ENCODE measurements at places on chromosomes 2 and 18. TPM values are rescaled to one million over a fixed set of nuclear protein-coding genes. Genes with fewer than 3 reads are reported as not detected.

GRCh38 chr2:201183365-201183727 lies 405 bp downstream of the CASP10 start:
- no peak for DNase-seq

GRCh38 chr2:118085173-118086023 lies 2.9 kb upstream of the INSIG2 start:
- DNase-seq, result no peak

DNA sequence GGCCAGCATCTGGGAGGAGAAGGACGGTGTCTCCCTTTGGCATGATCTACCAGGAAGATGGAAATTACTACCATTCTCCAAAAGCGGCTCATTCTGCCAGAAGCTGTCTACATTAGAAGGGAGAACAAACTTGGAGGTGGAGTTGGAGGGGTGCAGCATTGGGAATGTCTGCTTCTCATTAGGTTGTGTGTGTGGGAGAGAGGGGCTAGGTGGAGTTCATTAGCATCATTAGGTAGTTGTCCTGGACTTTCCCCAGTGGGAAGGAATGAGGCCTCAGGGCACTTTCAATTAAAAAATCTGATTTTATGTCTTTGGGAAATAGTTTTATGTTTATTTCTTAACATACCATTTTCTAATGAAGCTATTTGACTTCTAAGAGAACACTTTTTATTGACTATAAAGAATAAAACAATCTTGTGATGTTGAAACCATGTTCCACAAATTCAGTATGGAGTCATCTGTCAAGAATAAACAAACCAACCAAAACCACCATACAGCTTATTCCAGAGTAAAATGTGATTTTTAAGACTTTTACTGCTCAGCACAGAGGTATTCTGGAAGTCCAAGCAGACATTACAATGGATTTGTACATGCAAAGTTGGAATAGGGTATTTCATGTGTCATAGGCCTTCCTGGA lies 60.6 kb downstream of the VAPA start:
- no peak for DNase-seq

DNA sequence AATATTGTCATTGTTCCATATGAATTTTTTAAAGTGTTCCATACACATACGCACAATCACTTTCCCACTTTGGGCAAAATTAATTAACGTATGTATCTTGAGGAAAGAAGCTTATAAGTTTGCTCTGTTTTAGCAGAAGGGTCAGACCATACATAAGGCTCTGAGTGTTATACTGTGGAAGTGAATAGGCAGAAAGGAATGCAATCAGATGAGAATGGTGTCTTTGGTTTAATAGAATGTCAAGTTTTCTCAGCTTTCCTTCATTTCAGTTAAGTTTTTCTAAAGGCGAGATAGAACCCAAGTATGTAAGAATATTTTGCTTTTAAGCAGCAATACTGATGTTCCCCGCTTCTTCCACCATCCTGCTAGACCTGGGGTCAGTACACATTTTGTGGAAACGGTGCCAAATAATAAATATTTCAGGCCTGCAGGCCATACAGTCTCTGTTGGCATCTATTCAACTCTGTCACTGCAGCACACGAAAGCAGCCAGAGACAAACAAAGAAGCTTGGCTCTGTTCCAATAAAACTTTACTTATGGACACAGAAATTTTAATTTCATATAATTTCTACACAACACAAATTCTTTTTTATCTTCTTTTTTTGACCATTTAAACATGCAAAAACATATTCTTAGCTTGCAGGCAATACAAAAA lies 100.6 kb downstream of the UPP2 start:
- DNase-seq, result no peak

- DNase-seq, result no peak
Observed at GRCh38 chr2:46163804-46164528, 133.2 kb upstream of the EPAS1 start.

- DNase-seq, result no peak
Observed at GRCh38 chr2:230812033-230812432, 52.7 kb upstream of the ITM2C start.

DNA sequence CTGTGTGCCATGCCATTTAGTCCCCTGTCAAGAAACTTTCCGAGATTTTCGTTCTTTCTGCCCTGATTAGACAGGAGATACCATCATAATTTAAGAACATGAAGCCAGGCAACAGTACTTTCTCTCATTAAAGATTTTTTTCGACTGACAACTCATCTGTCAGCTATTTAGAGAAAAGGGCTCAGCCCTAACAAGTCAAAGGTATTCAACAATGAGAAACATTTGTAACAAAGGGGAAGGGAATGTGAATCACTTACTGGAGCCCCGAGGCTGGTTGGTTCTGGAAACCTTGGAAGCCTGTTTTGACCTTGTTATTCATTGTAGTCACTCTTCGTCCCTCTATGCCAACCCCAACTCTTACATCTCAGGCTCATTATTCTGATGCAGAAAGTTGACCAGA lies 199.4 kb downstream of the SPP2 start:
- no peak for DNase-seq

DNA sequence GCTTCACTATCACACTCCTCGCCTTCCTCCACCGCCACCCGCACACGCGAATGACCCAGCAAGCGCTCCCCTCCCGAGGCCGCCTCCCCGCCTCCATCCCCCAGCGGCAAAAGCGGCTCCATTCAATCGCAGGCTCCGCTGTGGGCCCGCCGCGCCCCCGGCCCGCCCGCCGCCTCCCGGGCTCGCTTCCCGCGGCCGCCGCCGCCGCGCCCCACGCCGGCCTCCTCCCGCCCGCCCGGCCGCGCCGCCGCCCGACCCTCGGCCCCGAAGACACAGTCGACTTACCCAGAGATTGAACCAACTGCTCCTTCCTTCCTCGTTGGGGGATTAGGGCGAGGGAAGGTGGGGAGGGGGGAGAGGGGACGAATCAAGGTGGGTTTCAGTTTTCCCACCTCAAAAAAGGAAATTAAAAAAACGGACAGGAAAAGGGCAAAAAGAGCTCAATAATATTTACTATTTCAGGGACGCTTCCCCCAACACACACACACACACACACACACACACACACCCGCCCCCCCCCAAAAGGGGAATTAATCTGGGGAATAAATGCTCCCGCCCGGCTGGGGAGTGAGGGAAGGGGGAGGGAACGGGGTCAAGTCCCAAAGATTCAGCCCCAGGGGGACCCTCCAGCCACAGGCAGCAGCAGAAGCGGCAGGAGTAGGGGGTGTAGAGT lies 743 bp downstream of the XPO1 start:
- DNase-seq, result no peak

DNA sequence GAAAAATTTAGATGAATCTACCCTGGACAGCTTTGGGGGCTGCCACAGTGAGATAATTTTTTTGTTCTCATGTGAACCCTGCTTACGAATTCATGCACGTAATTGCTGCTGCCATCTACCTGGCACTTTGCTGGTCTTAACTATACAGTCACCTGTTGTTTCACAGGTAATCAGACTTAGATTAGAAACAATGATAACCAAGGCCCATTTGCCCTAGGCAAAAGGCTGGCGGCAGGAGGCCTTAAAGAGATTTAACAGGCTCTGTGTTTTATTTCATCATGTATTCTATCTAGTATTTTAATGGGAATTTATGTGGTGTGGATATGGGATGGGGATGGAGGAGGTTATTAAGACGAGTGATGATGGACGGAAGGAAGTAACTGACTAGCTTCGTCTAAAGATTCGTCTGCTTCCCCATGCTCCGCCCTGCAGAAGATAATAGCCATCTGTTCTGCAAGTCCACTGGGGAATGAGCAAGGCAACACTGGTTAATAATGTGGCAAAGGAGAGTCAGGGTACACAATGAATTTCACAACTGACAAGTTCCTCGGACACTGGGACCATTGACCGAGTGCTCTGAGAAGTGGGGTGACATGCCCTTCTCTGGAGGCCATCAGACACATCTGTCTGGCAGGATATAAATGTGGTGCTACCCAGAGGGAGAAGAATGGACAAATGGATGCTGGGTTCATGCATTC lies 291.8 kb upstream of the TNP1 start:
- DNase-seq, result no peak

DNA sequence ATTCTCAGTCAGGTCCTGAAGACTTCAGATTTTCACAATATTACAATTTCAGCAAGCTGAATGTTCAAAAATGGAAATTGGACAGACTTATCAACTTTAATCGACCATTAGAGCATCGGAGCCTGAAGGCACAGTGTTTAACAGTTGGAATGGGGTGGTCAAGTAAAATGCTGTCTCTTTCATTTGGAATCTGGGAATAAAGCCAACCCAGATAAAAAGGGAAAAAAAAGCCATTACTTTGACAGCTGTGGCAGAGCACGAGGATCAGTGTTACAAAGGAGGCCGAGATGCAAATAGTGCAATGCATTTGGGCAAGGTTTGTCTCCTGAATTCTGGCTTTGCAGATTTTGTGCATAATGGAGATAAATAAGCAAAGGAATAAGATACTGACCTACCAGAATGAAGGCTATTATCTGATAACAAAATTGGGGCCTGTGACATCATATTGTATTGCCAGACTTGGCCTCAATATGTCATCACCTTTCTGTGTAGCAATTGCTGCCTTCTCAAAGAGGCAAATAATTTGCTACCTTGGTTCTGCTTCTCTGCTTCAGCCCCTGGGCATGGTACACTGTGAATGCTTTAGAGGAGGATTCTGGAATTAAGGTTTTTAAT lies 277.5 kb upstream of the KLHL29 start:
- no peak for DNase-seq

- DNase-seq, result no peak
Observed at GRCh38 chr2:241114836-241115235, 12.7 kb upstream of the MTERF4 start.

DNA sequence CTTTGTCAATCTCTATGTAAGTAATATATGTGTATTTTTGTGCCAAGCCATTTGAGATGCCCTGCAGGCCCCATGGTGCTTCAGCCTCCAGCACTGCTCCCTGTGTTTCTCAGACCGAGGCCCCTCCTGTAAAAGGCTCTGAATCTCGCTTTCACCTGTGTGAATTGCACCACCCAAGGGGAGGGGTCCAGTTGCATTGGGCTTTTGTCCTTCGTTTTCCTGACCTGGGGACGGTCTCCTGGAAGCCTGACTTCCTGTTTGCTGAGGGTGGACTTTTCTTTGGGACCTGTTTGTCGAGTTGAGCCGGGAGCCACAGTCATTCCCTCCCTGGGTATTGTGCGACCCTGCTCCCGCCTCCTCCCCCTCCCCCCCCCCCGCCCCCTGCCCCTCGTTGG lies 48.9 kb downstream of the AGAP1 start:
- peak; percentile 46 for DNase-seq

GRCh38 chr2:118103951-118104940 lies 16.0 kb downstream of the INSIG2 start:
- DNase-seq, result no peak

- no peak for DNase-seq
Observed at GRCh38 chr2:133324150-133324561, 244.1 kb downstream of the NCKAP5 start.

- DNase-seq, result no peak
Observed at GRCh38 chr2:70785137-70785911, 5.1 kb downstream of the FIGLA start.

DNA sequence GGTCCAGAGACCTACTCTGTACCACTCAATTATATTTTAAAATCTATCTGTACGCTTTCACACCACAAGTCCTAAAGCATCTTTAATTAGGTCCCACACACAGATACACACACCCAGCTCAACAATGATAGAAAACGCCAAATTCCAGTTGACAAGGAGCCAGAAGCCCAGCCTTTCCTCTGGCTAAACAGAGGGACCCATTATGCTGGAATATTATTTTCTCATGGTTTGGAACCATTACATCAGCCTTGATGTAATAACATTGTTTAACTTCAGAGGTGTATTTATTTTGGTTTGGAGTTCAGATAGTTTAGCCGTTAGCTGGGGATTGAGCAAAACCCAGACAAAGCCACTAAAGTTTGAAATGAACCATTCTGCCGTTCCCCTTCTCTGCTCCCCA lies 14.0 kb upstream of the INHBB start:
- no peak for DNase-seq

DNA sequence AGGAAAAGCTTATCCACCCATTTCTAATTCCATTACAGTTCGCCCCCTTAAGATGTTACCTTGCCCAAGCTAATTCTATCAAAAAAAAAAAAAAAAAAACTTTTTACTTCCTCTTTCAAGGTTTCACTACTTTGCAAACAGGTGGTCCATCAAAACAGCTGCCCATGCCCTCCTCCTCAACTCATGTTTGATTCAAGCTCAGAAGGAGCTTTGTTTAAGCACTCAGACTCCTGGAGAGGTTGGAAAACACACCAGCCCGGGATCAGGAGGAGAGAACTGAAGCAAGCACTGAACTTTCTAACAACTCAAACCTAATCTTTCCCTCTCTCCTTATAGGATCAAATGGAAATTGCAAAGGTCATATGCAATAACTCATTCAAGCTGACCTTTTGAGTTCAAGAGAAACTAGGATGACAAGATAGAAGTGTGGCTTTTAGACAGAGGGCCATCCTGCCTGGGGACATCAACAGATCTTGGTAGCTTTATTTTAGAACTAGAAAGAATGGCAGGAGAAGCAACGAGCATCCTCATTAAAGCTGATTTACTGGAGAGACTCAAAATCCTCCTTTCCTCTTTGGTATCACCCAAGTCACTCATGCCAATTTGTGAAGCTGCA lies 28.3 kb upstream of the FZD7 start:
- no peak for DNase-seq

GRCh38 chr2:492178-492577 lies 185.0 kb downstream of the TMEM18 start:
- no peak for DNase-seq

- no peak for DNase-seq
Observed at GRCh38 chr2:235127931-235128330, 176.1 kb downstream of the SH3BP4 start.

DNA sequence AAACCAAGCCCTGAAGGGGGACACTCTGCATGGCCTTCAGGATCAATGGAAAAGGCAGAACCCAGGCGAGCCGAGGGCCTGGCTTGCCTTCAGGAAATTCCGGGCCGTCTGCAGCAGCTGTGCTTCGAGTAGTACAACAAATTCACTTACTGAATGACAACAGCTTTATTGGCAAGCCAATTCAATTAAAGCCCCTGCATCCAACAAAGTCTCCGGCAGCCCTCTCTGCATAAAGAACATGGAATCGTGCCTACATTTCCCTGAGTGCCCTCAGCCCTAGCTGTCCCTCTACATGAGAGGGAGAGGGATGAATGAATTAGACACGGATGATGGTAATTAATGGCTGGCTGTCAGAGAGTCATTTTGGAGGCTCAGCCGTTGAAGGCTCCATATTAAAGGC lies 189.0 kb downstream of the BCL11A start:
- DNase-seq, result no peak

- DNase-seq, result no peak
Observed at GRCh38 chr2:180124273-180125139, 117.4 kb upstream of the CWC22 start.

The OST4 gene
- total RNA-seq, result 339 TPM

The CYP27A1 gene
- total RNA-seq, result 5.2 TPM

The ZNF385B gene
- total RNA-seq, result 6.7 TPM

Measured in cardiac septum (tissue), 1 donor.